CD4-positive, CD25-positive, alpha-beta regulatory T cell (primary cell): ENCODE measurements at places on chromosomes 7 and 10. TPM values are rescaled to one million over a fixed set of nuclear protein-coding genes. Genes with fewer than 3 reads are reported as not detected.

GRCh38 chr10:114764656-114765055 lies 56.9 kb upstream of the FHIP2A start:
- DNase-seq = no peak

GRCh38 chr7:124930655-124931597 lies 1.3 kb upstream of the POT1 start:
- no peak for DNase-seq

The ANKIB1 gene
- total RNA-seq = 74.1 TPM

DNA sequence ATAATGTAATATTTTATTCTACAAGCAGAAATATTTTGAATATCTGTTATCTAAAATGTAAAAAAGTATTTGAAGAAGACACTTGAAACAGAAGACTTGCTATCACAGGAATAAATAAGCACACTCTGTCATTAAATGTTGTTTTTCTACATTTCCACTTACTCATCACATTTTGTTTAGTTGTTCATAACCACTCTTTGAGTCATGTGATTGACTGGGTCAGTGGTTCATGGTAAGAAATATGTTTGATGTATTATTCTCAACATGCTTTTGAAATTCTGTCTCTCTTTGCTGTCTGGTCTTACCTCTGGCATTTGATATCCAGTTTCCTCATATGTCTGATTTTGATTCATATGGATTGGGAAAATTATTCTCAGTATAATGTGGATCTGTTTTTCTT lies 171.8 kb downstream of the SUGCT start:
- DNase-seq = no peak
